ENCODE measurements at places on chromosomes 2 and 18.

- DNase-seq = no peak
These were observed 59.9 kb downstream of the DYM start for GRCh38 chr18:49400398-49401072.

DNA sequence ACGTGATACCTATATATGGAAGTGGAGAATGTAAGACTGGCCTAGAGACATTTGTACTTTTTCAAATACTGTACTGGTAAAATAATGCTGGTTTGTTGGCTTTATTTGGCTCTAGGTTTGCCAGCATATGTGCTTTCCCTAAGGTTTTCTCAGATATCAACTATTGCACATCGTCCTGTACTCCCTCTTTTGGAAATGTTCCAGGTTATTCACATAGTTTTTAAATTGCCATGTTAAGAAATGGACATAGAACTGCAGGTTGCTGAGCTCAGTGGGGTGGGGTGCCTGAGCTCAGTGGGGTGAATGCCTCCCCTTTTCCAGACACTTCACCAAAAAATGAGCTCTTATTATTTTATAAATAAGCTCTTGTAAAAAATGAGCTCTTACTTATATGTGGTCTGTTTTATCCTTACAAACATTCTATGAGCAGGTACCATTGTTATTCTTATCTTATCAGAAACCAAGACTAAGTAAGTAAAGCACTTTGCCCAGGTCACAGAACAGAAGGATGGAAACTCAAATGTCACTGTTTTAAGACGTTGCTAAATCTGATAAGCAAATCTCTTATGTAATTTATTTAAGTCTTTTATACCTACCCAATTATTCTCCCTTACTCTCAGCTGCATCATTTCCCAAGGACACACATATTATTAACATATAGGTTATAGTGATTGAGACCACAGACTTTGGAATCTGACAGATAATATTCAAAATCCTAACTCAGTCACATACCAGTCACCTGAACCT is 99.0 kb downstream of the CPS1 start:
- DNase-seq = no peak

- no peak for DNase-seq
These were observed 11.8 kb downstream of the RDH14 start for GRCh38 chr2:18548621-18549020.

DNA sequence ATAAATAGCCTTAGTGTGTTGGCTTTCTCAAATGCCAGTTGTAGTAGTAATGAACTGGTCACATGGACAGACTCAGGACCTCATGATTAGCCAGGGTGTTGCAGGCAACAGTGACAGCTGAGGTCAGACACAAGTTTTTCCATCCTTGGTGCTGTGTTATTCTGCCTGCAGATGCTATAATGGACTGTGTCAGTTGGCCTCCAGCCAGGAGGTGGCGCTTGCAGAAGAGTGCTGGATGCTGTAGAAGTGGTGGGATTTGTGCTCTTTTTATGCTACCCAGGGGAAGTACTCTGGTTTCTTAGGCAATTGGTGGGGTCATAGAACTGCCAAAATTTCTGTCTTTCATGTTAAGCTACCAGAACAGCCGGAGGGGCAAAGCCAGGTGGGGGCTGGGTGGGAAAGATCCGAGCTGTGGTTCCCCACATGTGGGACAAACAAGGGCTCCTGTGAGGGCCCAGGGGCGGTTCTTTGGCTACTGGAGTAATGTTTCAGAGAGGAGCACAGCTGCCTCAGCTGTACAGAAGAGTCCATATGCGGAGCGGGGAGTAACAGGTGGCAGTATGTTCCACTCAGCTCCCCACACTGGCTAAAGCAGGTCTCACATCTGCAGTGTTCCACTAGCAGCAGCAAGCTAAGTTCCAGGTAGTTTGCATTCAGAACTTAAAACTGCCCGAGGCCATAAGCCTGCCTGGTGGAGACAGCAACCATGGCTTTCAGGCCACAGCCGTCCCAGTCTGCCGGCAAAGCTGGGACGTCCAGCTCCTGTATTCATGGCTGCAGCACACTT is 104.4 kb downstream of the GULP1 start:
- peak; percentile 15 for DNase-seq

DNA sequence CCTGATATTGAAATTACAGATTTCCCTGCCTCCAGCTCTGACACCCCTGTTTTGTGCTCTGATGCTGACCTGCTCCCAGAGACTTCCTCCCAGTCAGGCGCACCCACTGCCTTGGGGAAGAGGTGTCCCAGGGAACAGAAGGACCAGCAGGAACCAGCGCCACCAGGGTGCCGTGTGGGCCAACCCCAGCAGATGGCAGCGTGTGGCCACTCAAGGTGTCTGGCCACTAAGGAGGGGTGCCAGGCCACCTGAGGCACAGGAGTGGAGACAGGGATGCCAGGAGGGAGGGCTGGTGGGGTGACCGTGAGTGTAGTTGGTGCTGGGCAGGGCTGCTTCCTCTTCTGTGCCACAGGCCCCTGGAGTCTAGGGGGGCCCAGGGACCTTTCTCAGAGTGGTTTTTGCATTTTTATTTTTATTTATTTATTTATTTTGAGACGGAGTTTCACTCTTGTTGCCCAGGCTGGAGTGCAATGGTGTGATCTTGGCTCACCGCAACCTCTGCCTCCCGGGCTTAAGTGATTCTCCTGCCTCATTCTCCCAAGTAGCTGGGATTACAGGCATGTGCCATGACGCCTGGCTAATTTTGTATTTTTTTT is 56.0 kb downstream of the TEX44 start:
- peak; percentile 80 for DNase-seq

DNA sequence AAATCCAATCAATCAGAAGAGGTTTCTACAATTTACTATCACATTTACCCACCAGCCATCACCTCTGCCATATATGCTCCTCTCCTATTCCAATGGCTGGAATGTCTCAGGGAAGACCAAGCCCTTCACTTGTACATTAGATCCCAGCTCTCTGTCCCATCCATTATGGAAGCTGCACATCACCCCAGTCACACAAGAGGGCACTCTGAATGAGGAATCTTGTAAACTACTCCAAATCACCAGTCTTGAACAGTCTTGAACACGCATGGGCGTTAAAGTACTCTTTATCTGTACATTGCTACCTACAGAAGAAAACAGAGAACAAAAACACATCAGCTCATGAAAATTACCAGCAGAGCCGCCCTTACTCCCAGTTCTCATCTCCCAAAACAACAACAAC is 38.7 kb downstream of the ZC3H8 start:
- DNase-seq = no peak

Measured in HAP-1 (cell line).